ENCODE measurements at places on chromosomes 11 and 22.

- H3K4me3 ChIP-seq: no peak overlapping the region
- H3K4me1 ChIP-seq: peaks cover 43% of the 10 kb centered on the region
- peak overlapping the region; percentile 45 for H3K27ac ChIP-seq
- DNase-seq: no peak
- no peaks in the 10 kb centered on the region for H3K27me3 ChIP-seq
These were observed 16.7 kb downstream of the MB start for GRCh38 chr22:35600476-35600875.

GRCh38 chr11:132674151-132674550 lies 858.1 kb downstream of the OPCML start:
- H3K4me3 ChIP-seq: no peak overlapping the region
- DNase-seq: no peak
- no peaks in the 10 kb centered on the region for H3K36me3 ChIP-seq
- peaks cover 19% of the 10 kb centered on the region for H3K4me1 ChIP-seq

- no peak overlapping the region for H3K27ac ChIP-seq
- H3K4me3 ChIP-seq: no peak overlapping the region
- no peaks in the 10 kb centered on the region for H3K27me3 ChIP-seq
These were observed 420.0 kb downstream of the DYNC2H1 start for GRCh38 chr11:103529181-103529684.

DNA sequence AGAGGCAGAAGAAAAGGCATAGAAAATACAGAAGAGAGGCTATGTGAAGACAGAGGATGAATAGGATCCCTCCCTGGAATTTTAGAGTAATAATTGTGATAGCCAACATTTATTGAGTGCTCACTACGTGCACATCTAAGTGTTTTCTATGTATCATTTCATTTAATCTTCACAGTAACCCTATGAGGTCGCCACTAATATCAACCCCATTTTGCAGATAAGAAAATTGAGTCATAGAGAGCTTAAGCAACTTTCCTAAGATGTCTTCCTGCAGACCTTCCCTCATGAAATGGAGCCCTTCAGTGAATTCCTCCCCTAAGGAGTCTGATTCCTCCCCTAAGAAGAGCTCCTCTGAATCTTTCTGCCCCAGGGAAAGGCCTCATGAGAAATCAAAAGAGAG lies 38.1 kb downstream of the RRP8 start:
- DNase-seq: no peak
- H3K36me3 ChIP-seq: no peaks in the 10 kb centered on the region
- no peaks in the 10 kb centered on the region for H3K27me3 ChIP-seq
- H3K27ac ChIP-seq: no peak overlapping the region
- H3K4me1 ChIP-seq: peaks cover 4% of the 10 kb centered on the region

- no peak for DNase-seq
- H3K27ac ChIP-seq: no peak overlapping the region
- peaks cover 13% of the 10 kb centered on the region for H3K4me1 ChIP-seq
These were observed 98.1 kb downstream of the ATXN10 start for GRCh38 chr22:45769569-45770210.

DNA sequence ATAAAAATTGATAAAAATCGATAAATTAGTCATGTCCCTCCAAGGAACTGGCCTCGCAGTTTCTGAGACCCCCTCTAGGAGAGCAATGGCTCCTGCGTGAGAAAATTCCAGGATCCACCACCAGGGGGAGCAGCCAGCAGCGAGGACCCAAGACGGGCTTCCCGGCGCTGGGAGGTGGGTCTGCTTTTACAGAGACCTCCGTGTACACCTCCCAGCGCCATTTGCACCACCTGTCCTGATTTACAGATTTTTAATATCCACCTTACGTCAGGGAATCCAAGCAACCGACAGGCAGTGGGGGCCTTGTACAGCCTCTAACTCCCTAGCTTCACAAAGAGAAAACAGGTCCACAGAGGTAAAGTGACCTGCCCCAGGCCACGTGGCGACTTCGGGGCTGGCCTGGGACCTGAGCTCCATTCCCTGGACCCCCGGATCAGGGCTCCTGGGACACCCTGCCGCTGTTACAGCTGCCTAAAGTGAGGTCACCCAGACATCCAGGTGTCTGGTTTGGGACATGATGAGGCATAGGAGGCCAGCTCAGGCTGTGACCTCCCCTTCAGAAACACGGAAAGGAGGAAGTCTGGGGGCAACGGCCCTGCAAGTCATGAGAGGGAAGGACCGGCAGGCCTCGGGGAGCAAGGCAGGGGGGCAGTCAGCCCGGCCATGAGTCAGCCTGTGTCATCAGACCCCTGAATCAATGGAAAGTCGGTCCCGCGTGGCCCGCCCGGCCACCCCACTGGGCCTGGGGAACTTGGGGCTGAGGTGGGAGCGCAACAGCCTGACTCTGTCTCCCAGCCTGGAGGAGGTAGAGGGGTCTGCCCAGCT lies 3.5 kb downstream of the OSM start:
- no peak overlapping the region for H3K4me3 ChIP-seq
- peak; percentile 76 for DNase-seq

- H3K27me3 ChIP-seq: no peaks in the 10 kb centered on the region
- H3K27ac ChIP-seq: peak overlapping the region; percentile 38
- H3K4me1 ChIP-seq: peaks cover 10% of the 10 kb centered on the region
- no peak for DNase-seq
- H3K4me3 ChIP-seq: no peak overlapping the region
These were observed 36.8 kb upstream of the APOA1 start for GRCh38 chr11:116874251-116874650.

Data from cardiac muscle cell (in vitro differentiated cells and primary cell).